ENCODE measurements at places on chromosomes 3 and 15.
A peak's percentile ranks its signal among the peaks of the same experiment; 100 is the strongest.

- no peak for DNase-seq
Observed at GRCh38 chr3:66386011-66386924, 114.6 kb downstream of the LRIG1 start.

DNA sequence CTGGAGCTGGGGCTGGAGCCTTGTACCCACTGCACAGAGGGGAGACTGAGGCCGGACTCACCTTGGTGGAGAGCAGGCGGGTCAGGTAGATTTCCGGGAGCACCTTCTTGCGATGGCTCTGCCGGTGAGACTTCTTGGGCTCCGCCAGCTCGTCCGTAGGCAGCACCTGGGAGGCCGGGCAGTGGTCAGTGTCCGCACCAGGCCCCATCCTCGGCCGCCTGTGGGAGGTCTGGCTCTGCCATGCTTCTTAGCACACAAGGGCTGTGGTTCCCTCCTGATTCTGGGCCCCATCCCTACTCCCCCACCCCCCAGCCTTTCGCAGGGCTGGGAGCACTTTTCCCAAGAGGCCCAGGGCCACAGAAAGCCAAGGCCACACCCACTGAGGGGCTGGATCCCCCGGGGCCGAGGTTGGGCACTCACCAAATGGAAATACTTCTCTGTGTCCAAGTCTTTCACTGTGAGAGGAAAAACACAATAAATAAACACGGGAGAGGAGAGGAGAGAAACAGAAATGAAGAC, 17.4 kb downstream of the H1-8 start:
- no peak for DNase-seq

DNA sequence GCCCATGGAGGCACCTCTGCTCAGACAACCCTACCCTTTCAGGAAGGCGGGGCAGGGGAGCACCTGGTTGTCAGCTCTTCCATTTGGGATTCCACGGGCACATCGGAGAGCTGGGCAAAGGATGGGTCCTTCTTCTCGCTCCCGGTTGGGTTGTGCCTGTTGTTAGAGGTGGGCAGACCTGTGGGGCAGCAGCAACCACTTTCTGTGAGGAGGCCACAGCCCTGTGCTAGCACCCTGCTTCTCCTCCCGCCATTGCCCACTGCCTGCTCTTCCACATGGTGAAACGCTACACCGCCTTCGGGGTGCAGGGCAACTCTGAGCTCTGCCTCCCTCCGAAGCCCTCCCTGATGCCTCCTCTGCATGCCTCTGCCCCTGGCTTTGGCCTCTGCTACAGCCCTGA, 7.0 kb upstream of the HHATL start:
- DNase-seq, result no peak

DNA sequence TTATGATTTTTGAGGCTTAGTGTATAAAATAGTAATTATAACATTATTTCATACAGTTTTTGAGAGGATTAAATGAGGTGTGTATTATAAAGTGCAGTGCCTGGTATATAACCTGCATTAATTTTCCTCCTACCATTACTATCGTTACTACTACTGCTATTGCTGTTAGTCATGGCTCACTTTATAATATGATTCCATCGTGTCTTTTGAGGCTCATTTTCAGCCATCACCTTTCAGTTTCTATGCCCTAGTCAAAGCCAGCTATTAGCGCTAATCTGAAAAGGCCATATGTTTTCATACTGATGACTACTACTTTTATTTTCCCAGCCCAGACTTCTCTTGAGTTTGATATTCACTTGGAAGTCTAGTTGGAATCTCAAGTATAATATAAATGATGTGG, 5.5 kb downstream of the MEF2A start:
- DNase-seq, result no peak

DNA sequence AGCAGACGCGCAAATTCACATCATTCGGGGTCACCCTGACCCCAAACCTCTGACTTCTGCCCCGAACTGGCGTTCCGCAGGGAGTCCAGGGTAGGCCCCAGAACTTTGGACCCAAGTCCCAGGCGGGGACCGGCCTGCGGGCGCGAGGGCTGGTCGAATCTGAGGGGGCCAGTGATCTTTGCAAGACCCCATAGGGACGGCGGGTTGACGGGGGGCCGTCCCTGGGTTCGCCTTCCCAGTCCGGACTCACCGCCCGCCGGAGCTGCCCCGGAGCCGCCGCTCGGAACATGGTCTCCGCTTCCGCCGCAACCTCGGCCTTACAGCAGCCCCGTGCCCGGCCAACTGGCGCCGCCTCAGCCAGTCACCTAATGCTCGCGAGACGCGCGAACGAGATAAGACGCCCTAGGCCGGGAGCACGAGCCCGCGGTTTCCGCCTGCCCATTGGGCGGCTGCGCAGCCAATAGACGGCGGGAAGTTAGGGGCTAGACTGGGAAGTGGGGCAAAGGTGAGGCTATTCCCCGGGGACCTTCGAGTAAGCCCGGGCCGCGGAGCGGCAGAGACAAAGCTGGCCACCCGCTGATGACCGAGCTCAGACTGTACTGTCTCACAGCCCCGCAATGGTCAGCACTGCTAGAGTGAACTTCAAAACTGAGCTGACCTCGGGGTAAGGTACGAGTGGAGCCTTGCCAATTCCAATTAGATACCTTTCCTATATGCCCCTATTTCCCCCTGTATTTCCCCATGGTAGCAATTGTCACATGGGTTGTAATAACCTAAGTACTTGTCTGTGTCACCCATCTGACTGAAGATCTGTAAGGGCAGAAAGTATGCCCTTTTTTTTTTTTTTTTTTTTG, at the start of gene ETFA:
TSS of gene ETFA (minus strand) at position 370 of the 854 bp plus-strand sequence. CDS start at position 289, 81 bp downstream.
- peak; percentile 94 for DNase-seq

GRCh38 chr3:64023861-64024223, 548 bp upstream of the PSMD6 start:
- DNase-seq, result no peak

GRCh38 chr15:100902436-100903167, 16.6 kb upstream of the LRRK1 start:
- DNase-seq, result no peak

DNA sequence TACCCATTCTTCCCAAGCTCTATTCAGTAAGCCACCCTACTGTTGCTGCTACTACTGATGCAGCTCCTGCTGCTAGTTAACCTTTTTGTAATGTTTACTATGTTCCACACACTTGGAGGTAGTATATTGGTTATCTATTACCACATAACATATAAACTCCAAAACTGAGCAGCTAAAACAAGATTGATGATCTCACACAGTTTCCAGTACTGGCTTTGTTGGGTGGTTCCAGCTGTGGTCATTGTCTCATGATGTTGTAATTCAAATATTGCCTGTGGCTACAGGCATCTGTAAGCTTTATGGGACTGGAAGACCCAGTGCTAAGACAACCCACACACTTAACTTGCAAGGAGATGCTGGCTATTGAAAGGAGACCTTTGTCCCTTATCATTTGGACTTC, 556.2 kb upstream of the SUCLG2 start:
- no peak for DNase-seq

DNA sequence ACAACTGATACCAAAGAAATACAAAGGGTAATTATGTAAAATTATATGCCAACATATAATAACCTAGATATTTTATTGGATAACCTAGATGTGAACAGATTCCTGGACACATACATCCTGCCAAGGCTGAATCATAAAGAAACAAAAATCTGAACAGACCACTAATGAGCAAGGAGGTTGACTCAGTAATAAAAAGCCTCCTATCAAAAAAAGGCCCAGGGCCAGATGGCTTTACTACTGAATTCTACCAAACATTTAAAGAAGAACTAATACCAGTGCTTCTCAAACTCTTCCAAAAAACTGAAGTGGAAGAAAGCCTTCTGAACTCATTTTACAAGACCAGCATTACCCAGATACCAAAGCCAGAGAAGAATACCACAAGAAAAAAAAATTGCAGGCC, 32.4 kb downstream of the THBS1 start:
- no peak for DNase-seq

- DNase-seq, result no peak
Observed at GRCh38 chr3:126146525-126147146, 33.8 kb downstream of the ALDH1L1 start.

DNA sequence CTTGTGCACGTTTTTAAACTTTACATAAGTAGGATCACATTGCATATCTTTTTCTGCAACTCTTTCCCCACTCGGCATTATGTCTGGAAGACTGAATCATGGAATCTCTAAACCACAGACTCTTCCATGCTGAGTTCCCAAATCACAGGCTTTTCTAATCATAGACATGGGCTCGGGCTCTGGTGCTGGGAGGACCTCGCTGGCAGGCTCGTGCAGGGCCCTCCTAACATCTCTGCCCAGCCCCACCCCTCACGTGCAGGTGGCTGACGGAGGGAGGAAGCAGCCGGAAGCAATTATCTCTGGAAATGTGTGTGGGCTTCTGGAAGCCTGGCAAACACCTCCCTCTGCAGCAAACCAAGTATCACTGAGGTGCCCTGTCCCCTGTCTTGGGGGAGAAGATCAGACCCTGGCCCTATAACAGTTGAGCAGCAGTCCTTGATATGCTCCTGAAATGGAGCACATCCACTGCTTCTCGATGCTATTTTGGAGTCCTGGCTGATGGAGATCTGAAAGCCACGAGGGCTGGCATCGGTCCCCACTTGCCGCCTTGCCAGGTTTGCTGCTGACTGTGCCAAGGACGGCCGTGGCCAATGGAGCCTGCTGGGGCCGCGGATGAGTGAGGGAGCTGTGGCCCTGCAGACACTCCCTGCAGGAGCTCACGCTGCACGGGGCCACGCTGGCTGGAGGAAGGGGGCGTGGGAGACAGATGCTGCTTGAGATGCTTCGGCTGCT, 4.4 kb upstream of the IQSEC1 start:
- no peak for DNase-seq

GRCh38 chr15:26970712-26971210, at the start of gene GABRG3:
TSS of gene GABRG3 (plus strand) at chr15:26971181.
- no peak for DNase-seq

- no peak for DNase-seq
Observed at GRCh38 chr3:188296761-188297612, 143.0 kb downstream of the LPP start.

- no peak for DNase-seq
Observed at GRCh38 chr3:135792174-135792573, 173.4 kb upstream of the PPP2R3A start.

GRCh38 chr3:138418601-138419206, 15.7 kb upstream of the ESYT3 start:
- DNase-seq, result no peak

- DNase-seq, result peak; percentile 73
Observed at GRCh38 chr15:88331291-88331690, 74.8 kb upstream of the NTRK3 start.

- DNase-seq, result no peak
Observed at GRCh38 chr3:112806903-112807302, 39.8 kb downstream of the CD200R1L start.

DNA sequence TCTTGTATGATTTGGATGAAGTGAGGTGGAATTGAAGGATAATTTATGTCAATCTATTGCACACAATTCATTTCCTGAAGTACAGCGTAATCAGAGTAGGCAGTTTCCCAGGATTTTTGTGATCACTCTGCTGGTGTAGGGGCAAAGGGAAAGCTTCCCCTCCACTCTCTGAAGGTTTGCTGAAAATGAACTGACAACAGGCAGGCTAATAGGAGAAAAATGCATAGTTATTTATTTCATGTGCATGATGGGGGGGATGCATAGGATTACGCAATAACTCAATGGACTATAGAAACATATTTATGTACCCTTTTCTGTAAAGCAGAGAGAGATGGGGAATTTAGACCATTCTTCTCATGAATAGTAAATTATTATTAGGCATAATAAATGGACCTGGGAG, 872.9 kb downstream of the NAALADL2 start:
- DNase-seq, result no peak

GRCh38 chr15:85618956-85619491, 175.7 kb downstream of the KLHL25 start:
- DNase-seq, result peak; percentile 74

DNA sequence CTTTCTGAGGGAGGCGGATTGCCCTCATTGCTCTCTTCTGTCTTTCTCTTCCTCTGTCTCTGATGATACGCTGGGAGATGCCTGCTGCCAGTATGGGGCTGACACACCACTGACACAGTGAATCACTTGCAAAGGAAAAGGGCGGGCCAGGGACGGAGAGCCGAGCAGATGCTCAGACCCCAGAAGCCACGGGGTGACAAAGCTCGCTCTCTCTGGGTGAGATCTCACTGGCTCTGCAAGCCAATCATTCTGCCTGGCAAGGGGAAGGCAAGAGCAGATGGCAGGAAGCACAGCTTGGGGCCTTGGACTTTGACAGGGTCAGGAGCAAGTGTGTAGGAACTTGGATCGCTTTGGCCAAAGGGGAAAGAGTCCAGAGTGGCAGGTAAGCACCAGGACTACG, 198.7 kb downstream of the NTRK3 start:
- DNase-seq, result no peak

DNA sequence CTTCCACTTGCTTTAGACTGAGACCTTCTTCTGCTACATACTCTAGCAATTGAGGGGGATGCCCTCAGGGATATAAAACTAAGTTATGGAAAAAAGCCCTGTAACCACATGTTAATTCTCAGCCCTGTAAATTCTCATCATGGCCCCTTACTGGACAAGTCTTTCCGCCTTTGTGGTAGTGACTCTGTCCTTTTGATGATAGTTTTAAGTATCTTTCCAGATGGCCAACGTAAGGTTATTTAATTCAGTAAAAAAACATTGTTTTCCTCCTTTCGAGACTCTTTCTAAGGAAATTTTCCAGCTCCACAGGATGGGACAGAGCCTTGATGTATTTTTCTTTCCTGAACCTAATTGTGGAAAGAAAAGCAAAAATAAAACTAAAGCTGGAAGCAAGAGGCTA, 25.3 kb upstream of the TM4SF4 start:
- no peak for DNase-seq

- DNase-seq, result no peak
Observed at GRCh38 chr3:81891055-81891895, 129.8 kb upstream of the GBE1 start.

GRCh38 chr15:77369168-77369567, 50.7 kb downstream of the PEAK1 start:
- no peak for DNase-seq

GRCh38 chr15:62983956-62984355, 58.6 kb upstream of the TPM1 start:
- DNase-seq, result no peak

DNA sequence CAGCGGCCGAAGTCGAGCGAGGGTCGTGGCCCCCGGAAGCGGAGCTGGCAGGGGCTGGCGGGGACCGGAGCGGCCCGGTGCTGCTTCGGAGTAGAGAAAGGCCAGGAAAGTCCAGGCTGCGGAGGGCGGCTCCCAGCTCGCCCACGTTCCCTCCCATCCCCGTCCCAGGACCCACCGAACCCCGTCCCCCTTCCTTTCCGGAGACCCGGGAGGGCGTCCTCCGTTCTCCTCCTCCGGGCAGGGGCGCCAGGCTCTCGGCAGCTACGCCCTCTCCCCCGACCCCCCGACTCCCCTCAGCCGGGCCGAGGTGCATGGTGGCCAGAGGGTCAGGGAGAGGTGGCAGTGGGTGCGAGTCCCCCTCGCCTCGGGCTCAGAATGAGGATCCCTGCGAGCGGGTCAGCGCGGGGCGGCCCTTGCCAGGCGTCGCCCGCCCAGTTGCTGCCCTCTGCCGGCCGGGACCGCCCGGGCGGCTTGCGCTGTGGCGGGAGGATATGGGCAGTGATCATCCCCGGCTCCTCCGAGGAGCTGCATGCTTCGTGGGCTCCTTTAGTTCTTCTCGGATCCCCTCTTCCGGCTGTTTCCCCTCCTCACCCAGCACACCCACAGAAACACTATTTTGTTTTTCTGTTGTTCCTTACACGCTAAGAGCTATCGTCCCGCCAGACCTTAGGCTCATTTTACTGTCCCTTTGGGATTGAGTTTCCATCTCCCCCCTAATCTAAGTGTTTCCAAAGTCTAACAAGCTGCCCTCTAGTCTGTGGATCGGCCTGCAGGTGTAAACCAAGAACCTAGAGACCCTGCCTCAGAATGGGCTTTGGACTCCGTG, 744 bp upstream of the ALDH1A2 start:
- DNase-seq, result peak; percentile 51

GRCh38 chr3:8443829-8444791, 57.5 kb upstream of the LMCD1 start:
- DNase-seq, result no peak

GRCh38 chr3:8456412-8456811, 45.2 kb upstream of the LMCD1 start:
- no peak for DNase-seq

All from activated CD4-positive, alpha-beta T cell treated with anti-CD3 and anti-CD28 coated beads, Interleukin-2, amount 50 U/mL, for 48 hours (primary cell).